Muscle of leg (tissue), 16 donors: ENCODE measurements at places on chromosomes 2 and 18. TPM values are rescaled to one million over a fixed set of nuclear protein-coding genes. Genes with fewer than 3 reads are reported as not detected.

GRCh38 chr2:43846140-43846793 is 7.5 kb downstream of the ABCG8 start:
- no peak for DNase-seq

DNA sequence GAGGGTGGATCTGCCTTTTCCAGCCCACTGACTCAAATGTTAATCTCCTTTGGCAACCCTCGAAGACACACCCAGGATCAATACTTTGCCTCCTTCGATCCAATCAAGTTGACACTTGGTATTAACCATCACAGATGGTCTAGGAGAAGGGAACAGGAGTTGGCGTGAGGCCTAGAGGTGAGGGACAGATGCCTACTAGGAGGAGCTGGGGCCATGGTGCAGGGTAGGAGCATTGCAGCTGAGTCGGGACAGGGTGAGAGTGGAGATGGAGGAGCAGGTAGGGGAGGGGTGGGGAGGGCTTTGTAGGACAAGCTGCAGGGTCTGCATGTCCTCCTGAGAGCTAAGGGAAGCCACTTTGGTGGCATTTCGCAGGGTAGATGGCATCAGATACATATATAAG is 140.0 kb downstream of the VAPA start:
- DNase-seq = no peak

DNA sequence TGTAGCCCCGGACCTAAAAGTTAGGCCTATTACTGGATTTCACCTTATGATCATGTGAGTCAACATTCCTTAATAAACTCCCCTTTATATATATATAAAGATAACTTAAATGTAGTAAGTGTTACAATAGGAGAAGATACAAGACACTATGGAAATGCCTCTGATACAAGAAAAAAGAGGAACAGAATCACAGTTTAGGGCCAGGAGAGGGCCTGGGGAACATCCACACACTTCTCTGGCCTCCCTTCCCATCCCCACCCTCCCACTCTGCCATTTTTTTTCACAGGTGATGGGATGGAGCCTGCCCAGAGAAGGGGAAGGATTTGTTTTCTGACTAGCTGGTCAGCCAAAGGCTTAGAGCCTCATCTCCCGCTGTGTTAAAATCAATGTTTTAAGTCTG is 6.4 kb downstream of the CDC42EP3 start:
- no peak for DNase-seq

DNA sequence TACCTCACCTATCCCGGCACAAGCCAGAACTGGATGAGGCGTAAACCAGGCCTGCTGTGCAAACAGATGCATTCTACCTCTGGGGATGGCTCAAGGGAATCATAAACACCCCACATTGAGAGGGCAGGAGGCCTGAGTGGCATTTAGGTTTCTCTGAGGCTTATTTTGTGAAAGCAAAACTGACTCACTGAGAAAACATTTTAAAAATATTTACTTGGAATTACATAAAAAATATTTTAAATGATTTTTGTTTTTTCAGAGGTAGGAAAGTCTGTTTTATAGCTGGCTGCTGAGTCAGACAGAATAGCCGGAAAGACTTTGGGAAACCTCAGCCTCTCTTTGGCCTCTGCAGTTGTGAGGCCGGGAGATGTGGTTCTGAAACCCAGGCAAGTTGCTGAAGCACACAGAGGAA is 244.1 kb downstream of the NCKAP5 start:
- peak; percentile 48 for DNase-seq

DNA sequence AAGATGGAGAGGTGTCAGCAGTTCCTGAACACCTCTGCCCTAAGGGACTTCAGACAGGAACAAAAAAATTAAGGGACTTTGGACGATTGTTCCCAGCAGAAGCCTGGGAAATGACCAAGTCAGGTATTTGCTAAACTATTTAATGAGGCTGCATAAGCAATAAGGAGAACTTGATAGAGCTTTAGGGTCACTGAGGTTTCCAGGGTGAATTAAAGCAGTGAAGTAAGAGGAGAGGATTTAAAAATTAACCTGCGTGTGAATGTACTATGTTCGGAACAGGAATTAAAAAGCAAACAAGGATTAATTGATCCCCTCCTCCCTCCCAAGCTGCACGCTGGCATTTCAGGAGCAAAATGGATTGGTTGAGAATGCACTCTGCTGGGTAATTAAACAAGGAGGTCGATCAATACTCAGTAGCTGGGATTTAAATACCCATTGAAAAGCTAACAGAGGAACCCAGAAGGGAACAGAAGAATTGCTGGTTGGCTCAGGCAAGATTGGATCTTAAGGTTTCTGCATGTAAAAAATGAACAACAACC is 157.2 kb downstream of the RNF152 start:
- no peak for DNase-seq

DNA sequence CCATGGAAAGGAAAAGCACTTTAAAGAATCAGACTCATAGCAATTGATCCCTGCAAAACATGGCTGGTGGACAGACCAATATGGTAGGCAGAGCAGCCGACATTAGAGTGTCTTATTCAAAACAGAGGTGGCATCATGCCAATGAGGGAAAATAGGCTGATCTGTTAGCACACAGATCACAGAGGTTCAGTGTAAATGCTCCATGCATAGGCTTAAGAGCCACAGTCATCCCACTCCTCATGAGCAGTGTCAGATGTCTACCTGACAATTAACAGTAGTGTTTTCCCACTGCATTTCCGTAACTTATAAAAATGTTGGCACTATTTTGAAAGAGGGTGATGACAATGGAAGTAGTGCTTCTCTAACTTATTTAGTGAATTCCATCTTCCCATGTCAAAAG is 86.7 kb downstream of the SPATS2L start:
- DNase-seq = no peak

- peak; percentile 93 for DNase-seq
Observed at GRCh38 chr2:228768818-228769217, 502.3 kb downstream of the PID1 start.

DNA sequence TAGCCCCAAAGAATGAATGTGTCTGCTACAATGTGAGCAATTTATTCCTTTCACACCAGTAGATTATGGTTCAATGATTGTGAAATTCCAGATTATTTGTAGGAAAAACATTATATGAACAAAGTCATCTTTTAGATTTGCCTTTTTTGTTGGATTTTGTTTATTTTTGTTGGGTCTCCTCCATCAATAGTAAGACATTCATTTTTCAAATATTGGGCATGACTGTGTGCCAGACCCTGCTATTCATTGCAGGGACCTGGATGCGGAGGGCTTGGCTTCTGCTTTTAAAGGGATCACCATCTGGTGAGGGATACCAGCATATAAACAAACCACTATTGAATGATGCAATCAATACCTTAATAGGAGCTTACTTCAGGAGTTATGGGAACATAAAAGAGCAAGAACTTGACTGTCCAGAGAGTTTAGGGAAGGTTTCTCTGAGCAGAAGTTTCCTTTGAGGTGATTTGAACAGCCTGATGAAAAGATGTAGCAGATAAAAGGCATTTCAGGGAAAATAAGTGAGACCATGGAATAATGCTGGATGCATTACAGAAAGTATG is 486.7 kb downstream of the EPHA4 start:
- DNase-seq = no peak

DNA sequence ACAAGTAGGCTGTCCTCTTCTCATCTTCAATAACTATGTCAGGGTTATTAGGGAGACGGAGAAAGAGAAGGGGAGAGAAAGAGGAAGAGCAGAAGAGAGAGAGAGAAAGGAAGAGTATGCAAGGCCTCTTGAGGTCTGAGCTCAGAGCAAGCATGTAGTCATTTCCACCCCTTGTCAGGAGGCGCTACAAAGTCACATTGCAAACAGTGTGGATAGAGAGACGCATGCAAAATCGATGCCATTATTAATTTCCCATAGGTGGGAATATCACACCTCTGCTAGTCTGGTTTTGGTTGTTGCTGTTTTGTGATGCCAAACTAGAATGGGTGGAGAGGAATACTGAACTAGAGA is 24.2 kb upstream of the SERPINE2 start:
- DNase-seq = no peak

DNA sequence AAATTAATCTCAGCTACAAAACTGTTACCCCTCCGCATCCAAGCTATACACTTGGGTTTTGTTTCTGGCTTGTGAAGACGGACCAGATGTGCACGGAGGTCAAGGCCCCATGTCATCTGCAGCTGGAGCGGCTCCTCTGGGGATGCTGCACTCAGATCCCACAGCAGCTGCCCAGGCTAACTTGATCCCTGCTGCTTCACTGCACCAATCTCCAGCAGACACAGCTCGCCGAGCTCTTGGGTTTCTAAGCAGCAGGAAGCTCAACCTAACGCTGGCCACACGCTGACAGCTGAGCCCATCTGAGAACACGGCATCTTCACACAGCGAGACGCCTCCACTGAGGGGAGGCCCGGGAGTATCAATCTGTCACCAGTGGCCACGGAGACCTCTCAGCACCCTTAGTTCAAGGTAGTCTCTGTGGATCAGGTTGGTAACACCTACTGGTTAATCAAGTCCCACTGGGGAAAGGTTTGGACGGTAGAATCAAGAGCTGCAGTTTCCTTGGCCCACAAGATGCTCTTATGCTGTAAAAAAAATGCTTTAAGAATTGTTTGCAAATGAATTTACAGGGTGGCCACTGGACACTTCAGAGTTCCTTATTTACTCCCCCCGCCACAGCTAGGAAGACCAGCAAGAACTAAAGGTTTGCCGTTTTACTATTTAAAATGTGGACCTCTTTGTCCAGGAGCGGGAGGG is 67.5 kb downstream of the EMILIN2 start:
- DNase-seq = peak; percentile 96

The OTX1 gene
- 0.89 TPM for polyA plus RNA-seq

GRCh38 chr2:147525819-147526489 is 318.9 kb upstream of the ACVR2A start:
- no peak for DNase-seq

GRCh38 chr2:119950966-119951365 is 61.9 kb upstream of the EPB41L5 start:
- no peak for DNase-seq

DNA sequence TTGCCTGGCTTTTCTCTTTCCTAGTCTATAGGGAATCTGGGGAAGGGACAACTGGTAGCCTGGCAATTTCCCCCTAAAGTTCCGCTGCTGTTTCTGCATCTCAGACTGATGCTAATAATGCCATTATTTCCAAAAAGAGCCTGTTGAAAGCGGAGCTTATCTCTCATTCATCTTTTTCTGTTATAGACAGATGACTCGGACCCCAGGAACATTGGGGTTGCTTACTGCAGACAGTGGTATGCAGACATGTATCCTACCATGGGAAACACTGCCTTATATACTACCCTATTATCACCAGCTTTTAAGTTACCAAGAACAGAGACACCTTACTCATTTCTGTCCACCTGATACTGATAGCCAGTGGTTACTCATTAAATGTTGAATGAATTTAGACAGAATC is 15.3 kb downstream of the ETAA1 start:
- no peak for DNase-seq

- peak; percentile 63 for DNase-seq
Observed at GRCh38 chr2:18803141-18803939, 214.0 kb upstream of the NT5C1B start.

DNA sequence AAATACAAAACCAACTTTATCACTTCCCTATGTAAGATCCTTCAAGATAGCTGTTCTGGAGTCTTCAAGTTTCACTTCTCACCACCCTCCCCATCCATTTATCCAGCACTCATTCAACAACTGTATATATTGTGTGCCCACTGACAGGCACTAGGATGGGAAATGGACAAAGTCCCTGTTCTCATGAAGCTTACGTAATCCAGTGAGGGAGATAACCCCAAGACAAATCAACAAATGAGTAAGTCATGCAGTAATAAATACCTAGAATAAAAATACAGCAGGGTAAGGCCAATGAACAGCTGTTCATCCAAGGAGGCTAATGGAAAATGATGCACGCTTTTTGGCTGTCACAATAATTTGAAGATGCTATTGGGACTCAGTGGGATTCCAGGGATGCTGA is 133.8 kb downstream of the MEMO1 start:
- DNase-seq = no peak

The M1AP gene
- polyA plus RNA-seq = 0.15 TPM

The SOWAHC gene
- polyA plus RNA-seq = 7.4 TPM

The ARID5A gene
- 13.9 TPM for polyA plus RNA-seq

DNA sequence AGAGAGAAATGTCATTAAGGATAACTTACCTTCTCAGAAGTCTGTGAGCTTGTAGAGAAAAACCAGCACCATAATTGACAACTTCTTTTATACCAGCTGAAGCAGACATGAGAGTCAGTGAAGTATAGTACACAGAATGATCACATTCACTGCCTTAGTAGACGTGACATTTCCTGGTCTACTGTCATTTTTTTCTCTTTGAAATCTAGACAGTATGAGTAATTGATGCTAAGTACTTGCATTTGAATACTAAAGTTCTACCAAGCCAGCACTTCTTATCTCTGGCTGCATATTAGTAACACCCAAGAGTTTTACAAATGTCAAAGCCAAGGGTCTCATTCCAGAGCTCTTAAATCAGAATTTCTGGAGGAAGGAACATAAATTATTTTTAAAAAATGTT is 25.4 kb upstream of the ACADL start:
- no peak for DNase-seq

DNA sequence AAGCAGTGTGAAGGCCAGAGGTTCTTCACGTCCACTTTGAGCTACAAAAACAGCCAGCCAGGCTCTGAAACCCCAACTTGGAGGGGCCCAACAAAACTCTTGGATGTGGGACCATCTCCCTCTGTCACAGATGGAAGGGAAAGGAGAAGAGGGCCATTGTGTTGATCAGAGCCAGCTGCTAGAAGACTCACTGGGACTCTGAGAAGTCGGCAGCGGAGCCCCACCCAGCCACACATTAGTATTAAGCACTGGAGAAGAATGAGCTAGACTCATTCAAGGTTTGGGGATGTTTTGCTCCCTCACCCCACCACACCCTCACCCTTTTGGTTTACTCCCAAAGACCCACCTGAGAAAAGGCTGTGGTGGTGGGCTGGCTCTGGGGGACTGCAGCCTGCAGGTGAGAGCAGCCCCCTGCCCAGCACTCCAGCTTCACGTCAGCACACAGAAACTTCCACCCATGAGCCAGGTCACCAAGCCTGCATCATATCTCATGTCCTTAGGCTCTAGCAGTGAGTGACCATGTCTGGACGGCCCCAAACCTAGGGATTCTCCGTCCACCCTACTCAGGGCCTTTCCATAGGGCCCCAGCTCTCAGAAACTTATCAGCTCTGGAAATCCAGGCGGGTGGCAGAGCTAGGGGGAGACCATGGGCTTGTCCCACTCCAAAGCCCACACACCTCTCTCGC is 12.6 kb downstream of the TEX51 start:
- DNase-seq = no peak

The TYW5 gene
- polyA plus RNA-seq = 8.8 TPM

GRCh38 chr2:191083540-191083939 is 67.3 kb downstream of the STAT4 start:
- DNase-seq = no peak

DNA sequence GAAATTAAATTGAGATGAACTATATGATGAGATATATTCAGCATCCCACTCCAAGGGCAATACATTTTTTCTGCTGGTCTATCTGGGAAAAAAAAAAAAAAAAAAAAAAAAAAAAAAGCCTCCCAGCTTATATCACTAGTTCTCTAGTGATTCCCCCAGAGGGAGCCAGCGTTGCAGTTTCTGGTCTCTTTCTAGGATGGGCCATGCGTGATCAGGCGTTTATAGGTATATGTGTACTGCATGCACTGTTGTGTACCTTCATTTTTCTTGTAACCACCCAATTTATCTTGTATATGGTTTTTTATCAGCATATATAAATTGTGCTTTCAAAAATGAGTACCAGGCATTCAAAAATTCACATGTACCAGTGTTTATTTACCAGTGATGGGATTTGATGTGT is 35.1 kb downstream of the DCDC2C start:
- DNase-seq = no peak

GRCh38 chr2:134866498-134867099 is 28.2 kb downstream of the ACMSD start:
- no peak for DNase-seq

The DCDC2C gene
- polyA plus RNA-seq = 0.38 TPM

GRCh38 chr2:219642069-219642454 is 14.6 kb downstream of the SLC4A3 start:
- no peak for DNase-seq
